ENCODE measurements at places on chromosomes 2 and 18.

- no peak for DNase-seq
Observed at GRCh38 chr2:65427532-65427931, 4.9 kb downstream of the SPRED2 start.

GRCh38 chr2:238922435-238922834 is 74.5 kb downstream of the TWIST2 start:
- DNase-seq: no peak

- peak; percentile 62 for DNase-seq
Observed at GRCh38 chr2:178241844-178242551, 47.7 kb downstream of the OSBPL6 start.

DNA sequence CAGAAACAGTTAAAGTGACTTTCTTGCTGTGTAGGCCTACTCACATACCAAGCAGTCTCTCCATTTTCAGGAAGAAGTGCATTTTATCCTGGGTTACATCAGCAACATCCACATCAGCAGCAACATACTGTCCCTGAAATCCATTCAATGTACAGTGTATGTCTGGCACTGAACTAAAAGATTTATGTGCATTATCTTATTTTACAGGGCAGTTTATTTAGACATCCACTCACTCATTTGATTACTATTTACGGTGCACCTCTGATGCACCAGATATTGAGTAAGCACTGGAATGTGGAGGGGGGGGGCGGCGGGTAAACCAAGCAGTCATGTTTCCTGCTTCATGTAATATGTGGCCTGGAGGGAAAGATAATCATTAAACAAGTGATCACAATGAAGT is 1128.2 kb downstream of the BCL11A start:
- DNase-seq: no peak

DNA sequence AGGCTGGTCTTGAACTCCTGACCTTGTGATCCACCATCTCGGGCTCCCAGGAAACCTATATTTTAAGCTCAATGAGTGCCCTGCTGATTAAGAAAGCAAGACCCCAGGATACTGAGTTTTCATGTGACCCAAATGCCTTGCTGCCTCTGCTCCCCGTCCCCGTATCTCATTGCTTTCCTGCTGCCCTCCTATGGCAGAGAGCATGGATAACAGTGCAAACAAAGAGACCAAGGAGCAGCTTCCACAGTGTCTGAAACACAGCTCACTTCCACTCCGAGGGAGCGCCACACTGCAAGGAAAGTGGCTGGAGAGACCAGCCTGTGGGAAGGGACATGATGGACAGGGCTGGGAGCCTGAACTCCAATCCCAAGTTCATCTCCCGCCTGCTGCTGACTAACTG is 246.8 kb downstream of the TMEM182 start:
- no peak for DNase-seq

DNA sequence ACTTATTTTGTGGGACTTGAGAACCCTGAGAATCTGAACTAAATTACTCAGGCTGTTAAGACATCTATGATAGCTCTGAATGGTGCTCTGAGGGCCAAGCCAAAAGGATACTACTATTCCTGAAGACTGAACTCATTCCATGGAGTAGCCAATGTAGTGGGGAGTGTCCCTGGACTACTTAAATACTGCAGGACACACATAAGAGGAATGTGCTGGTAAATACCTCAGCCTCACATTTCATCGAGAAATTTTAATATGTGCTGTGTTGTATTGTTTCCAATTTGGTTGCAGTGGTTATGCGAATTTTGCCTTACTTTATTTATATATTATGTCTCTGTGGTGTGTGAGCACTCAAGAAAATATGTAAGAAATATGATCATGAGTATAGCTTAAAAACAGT is 264.4 kb upstream of the FIGN start:
- DNase-seq: no peak

GRCh38 chr2:239055756-239056493 is 208.0 kb downstream of the TWIST2 start:
- no peak for DNase-seq

DNA sequence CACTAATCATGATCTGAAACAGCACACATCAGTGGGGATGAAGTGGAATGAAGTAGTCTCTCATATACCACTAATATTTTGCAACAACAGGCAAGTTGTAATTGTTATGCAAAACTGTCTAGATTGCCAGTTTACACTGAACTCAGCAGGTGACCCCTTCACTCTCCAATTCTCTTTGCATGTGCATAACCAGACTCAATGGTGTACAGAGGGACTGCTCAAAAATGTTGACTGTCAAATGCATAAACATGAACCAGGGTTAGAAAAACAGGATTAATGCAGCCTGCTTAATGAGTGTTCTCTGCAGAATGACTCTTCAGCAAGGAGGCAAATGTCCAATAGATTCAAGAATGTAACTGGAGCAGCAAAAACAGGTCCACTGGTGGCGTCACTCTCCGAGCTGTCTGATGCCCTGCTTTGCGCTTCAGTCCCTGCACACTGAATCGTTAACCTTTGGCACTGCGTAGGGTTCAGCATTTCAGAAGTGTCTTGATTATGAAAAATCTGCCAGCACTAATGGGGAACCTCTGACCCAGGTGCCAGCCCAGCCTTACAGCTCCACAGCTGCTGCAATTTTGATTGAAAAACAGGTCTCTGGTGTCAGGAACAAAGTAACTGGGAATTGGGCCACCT is 209.3 kb downstream of the TDRD15 start:
- DNase-seq: no peak
